Left renal cortex interstitium (tissue), 4 donors: ENCODE measurements at places on chromosomes 12 and 14. TPM values are rescaled to one million over a fixed set of nuclear protein-coding genes. Genes with fewer than 3 reads are reported as not detected.

Gene KCNC2
- 0.79 TPM for polyA plus RNA-seq

Gene CACNA2D4
- polyA plus RNA-seq, result 2.6 TPM

Gene C3AR1
- 2.2 TPM for polyA plus RNA-seq

Gene PTPRO
- 217 TPM for polyA plus RNA-seq

Gene KRT75
- not detected for polyA plus RNA-seq

Gene WSCD2
- polyA plus RNA-seq, result 6.9 TPM

DNA sequence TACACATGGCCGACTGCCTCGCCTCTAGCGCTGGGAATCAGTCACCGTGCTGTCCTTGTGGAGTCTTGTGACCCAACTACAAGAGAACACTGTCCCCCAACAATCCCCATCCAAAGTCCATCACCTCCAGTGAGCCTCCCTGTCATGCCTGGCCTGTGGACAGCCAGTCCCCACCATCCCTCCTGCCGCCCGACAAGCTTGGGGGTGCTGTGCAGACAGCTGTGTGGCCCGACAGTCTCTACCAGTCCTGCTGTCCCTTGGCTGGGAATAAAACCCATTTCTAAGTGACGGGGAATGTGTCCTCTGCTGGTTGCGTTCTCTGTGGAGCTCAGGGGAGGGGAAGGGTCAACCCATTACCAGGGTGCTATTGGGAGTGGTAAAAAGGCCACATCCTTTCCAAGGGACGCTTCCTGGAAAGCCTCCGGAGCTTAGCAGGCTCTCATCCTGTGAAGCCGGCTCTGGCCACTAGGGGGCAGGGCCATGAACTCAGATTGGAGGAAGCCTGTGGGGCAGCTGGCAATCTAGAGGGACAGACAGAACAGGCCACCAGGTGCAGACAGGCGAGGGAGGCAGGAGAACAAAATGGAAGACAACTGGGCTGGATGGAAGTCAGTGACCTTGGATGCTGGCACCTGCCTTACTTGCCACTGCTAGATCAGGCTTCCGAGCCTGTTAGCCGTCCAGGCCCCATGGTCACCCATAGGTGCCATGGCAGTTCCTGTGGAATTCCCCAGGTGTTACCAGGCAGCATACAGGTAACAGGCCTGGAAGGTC lies 12.0 kb upstream of the BLTP3B start:
- no peak for DNase-seq

- no peak for DNase-seq
Measured at GRCh38 chr14:74934041-74934440, 11.0 kb upstream of the RPS6KL1 start.

DNA sequence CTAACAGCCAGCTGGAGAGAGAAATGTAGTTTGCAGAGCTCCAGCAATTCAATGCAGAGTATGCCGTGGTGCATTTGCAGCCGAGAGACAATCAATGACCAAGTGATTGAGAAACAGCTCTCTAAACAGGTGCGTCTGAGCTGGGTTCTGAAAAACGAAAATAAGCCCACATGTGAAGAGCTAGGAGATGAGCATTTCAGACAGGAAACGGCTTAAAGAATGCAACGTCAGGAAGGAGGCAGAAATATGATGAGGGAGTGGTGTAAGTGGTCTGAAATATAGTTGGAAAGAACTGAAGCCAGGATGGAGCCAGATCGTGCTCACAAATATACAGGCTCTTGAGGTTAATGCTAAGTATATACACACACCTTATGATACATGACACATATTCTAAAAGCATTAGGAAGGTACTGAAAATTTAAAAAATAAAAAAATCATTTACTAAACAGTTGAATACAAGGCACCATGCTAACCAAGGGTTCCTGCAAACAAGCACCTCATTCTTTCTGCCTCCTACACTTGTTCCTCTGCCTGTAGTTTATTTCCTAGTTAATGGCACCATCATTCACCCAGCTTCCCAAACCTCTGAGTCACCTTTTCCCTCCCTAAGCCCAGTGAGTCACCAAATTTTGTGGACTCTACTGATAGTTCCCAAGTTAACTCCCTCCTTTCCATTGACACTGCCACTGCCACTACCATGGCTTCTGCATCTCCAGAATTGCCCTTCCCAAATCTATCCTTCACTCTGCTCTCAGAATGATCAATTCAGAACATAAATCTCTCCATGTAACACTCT lies 2.3 kb upstream of the GARIN2 start:
- DNase-seq, result no peak

- no peak for DNase-seq
Measured at GRCh38 chr12:46388427-46389021, 16.0 kb upstream of the SLC38A2 start.

DNA sequence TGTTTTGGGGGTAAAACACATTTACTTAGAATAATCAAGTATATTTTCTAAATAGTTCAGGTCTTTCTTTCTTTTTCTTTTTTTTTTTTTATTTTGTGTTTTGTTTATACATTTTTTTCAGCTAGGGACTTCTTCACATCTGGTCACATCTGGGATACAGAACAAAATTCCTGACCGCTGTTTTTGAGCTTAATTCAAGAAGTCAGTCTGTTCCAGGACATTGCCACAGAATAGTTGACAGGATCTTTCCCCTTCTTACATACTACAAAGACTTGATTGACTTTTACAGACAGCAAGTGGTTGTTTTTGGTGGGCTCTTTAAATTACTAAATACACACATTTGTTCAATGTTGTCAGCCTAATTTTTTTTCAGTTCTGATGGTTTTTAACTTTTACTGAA lies 41.8 kb upstream of the DCN start:
- no peak for DNase-seq

DNA sequence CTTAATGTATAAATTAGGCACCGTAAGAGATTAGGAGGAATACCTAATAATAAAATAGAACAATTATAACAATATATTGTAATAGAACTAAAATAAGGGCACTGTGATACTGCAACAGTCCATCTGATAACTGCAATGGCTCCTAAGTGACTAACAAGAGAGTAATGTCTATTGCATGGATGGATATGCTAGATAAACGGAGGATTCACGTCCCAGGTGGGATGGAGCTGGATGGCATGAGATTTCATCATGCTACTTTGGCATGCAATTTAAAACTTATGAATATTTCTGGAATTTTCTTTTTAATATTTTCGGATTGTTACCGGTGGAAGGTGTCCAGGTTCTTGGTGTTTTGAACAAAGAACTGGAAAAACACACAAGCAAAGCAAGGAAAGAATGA lies 2.2 kb upstream of the TMEM19 start:
- no peak for DNase-seq

DNA sequence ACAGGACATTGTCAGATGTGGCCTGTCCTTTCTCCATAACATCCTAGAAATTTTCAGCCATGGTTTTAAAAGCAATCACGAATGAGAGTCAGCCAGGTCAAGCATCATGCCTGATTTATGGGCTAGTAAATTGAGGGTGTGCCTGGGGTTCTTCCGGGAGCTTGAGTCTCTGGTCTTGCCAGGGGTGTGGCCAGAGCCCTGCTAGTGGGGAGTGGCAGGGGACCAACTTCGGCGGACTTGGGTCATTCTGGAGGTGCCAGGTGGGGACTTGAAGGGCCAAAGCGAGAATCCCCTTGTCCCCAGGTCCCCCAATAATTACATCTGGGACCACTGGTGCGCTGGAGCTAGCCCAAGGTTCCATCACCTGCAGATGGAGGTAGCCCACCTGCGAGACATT lies 5.7 kb downstream of the OTUB2 start:
- no peak for DNase-seq

DNA sequence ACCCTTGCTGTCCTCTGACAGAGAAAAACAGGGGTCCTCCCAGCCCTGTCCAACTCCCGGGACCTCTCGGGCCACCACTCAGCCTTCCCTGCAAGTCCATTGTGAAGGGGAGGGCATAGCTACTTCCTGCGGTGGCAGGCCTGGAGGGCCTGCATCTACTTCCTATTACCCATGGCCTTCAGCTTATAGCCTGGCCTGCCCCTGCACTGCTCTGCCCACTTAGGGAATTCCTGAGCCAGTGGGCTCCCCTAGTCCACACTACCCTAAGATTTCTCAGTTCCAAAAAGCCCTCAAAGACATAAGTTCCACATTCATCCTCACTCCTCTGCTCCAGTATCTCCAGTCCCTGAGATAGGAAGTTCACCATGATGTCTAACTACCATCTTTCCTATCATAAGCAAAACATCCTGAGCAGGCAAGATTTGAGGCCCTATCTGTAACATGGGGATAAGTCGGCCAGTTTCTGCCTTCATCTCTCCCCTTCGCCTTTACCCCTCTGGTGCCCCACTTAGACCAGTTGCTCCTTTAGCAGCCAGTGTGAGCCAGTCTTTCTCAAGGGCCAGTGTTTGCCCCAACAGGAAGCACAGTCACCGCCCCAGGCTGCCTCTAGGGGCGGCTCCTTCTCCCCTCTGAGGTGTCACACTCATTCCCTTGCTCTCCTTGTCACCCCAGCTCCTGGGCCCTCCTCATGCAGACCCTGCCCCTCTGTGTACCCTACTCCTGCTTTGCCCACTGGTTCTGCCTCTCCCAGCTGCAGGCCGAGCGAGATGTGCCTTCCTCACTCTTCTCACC lies 10.9 kb downstream of the HDAC7 start:
- DNase-seq, result no peak

- DNase-seq, result no peak
Measured at GRCh38 chr12:91154131-91154530, 28.5 kb downstream of the DCN start.

DNA sequence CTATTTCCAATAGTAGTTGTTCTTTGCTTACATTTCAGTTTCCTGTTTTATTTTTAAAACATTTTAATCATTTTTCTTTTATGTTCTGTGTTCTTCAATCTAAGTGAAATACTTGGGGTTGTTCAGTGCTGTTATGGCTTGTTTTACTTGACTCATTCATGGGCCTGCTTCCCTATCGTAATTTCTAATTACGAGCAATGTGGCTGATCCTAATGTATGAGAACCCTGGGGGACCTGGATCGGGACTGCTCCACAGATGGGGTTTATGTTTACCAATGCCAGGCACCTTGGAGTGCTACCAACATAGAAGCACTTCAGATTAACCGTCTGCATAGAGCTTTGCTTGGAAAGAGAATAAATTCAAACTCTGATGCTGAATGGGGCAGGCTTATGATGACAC lies 29.8 kb downstream of the TECPR2 start:
- no peak for DNase-seq

DNA sequence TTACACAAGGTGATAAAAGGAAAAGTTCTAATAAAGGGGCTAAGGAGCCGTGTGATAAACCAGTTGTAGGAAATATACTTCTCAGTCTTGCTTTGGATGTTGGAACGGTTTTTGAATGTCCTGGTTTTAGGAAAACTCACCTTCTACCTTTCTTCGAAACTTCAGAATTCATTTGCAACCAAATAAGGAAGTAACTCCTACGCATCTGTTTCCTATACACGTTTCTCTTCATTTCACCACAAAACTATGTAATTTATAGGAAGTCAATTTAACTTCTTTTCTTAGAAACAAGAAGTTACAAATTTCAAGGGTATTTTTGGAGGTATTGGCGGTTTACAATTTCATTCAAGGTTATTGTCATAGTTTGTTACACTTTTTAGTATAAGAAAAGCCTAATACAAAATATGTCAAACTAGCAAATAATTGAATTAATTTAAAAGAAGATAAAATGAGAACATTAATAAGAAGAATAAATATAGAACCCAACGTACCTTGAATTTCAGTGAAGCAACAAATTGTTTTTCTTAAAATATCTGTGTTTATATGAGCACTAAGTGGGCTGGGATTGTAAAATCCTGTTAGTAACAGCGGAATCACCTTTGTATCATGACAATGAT lies 33.2 kb upstream of the CD69 start:
- DNase-seq, result no peak

DNA sequence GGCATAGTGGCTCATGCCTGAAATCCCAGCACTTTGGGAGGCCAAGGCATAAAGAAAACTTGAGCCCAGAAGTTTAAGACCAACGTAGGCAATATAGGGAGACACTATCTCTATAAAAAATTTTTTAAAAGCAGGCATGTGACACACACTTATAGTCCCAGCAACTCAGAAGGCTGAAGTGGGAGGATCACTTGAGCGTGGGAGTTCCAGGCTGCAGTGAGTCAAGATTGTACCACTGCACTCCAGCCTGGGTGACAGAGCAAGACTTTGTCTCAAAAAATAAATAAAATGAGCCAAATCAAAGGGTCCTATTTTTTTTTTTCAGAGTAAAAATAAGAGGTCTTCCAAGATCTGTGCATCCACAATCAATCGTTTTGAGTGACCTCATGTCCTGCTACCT lies 237.6 kb downstream of the SLC16A7 start:
- no peak for DNase-seq

- DNase-seq, result no peak
Measured at GRCh38 chr12:242496-242895, 20.1 kb downstream of the SLC6A13 start.

GRCh38 chr14:36056845-36057244 lies 119.7 kb downstream of the PTCSC3 start:
- no peak for DNase-seq

DNA sequence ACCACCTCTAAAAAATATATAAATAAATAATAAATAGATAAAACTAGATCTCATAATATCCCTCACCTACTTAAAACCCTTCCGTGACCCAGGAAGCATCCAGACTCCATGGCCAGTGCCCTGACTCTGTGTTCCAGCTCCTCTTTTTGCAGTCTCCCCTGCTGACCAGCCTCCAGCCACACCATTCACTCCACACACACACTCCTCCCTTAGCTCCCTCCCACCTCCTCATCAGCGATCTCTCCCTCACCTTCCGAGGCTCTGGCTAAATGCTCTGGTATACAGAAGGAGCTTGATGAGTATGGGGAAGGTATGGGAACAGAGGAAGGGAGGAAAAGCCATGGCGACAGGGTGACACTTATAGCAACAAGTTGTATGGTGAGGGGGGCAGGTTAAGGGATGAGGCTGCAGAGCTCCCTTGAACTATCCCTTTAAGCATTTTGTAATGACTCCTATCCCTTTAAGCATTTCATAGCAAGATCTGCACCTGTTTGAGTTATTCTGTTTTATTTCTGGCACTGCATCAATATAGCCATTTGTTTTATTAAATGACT lies 26.1 kb upstream of the EIF4B start:
- DNase-seq, result no peak

DNA sequence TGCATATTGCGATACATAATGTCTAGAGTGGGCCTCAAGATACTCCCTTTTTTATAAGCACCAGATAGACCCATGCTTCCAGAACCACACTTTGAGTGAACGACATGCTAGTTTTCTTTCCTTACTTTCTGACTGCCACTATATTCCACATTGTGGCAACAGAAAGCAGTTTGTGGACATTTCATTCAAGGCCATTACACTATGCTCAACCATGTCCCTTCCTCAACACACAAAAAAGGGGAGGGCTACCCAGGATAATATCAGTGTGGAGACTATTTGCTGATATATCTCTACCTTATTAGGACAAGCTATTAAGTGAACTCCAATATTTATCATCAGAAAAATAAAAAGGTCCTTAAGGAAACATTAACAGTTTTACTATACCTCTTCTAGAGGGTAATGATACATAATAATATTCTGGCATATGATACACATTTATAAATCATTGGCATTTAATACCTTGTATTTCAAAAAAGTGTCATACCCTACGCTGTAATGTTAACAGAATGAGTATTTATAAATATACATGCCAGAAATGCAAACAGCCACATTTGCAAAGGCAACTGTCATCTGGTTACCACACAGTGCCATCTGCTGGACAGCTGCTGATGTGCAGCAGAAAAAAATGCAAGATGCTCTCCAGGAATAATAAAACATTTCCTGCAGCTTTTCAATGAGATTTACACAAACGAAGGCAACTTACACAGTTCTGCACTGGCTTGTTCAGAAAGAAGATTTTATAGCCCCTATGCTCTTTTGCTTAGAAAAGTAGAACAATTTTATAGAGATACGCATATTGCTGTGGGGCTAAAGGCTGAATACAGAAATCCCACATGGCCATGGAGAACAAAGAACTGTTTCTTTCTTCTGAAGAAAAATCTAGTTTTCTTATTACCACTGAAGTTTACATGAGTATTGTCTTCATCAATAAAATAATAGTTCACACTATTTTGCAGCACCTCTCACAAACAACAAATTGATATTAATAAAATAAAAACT lies 182.2 kb upstream of the GRIP1 start:
- no peak for DNase-seq
